ENCODE measurements at places on chromosomes 7 and 10. TPM values are rescaled to one million over a fixed set of nuclear protein-coding genes. Genes with fewer than 3 reads are reported as not detected.

The MYH16 gene
- not detected for total RNA-seq

The CPEB3 gene
- 1.4 TPM for total RNA-seq

The EPO gene
- total RNA-seq: not detected

The LRRC18 gene
- not detected for total RNA-seq

The OGDHL gene
- total RNA-seq: 2.6 TPM

The SLC16A12 gene
- total RNA-seq: 0.54 TPM

The SRPK2 gene
- 57.8 TPM for total RNA-seq

The NPC1L1 gene
- total RNA-seq: not detected

The GATA3 gene
- 3.1 TPM for total RNA-seq

GRCh38 chr7:96236198-96237039, 85.5 kb downstream of the SLC25A13 start:
- peaks cover 23% of the 10 kb centered on the region for H3K4me1 ChIP-seq
- no peaks in the 10 kb centered on the region for H3K36me3 ChIP-seq
- no peak overlapping the region for H3K4me3 ChIP-seq
- H3K27ac ChIP-seq: peak overlapping the region; percentile 9
- DNase-seq: peak; percentile 88

GRCh38 chr10:102673819-102674511, 29.7 kb downstream of the TRIM8 start:
- no peak overlapping the region for H3K4me3 ChIP-seq
- peaks cover 10% of the 10 kb centered on the region for H3K4me1 ChIP-seq
- H3K27me3 ChIP-seq: no peaks in the 10 kb centered on the region
- no peaks in the 10 kb centered on the region for H3K36me3 ChIP-seq

DNA sequence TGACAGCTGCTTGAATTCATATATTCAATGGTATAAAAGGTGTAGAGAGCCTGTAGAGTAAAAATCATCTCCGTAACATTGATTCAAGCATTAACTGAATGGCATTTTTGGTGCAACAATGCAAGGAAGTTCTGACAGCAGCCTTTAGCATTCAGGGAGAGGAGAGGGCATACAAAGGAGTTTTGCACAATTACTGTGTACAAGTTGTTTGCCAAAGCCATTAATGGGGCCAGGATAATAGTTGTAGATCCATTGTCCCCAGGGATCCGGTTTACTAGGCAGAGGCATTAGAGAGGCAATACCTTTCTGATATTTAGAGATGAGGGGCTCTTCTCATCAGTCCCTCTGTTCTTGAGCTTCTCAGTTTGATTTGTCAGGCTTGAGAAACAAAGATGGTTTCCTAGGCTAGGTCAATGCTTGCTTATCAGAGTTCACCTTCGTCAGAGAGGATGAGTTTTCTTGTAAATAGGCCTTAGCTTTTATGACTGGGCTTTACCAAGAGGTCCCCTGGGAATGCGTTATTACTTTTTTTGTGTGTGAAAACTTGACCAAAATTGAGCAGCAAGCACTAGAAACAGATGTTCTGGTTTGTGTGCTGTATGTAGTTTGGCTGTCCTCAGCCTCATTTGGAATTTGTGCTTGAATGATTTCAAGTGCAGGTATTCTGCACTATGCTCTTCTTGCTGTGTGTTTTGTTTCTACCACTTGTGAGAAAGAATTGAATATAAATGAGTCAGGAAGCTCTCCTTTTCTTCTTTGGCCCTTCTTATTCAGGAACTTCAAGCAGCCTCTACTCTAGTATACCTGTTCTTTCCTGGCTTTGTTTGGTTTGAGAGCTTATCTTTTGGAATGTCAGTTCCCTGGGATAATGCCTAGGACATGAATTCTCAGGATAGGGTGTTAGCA, 32.0 kb downstream of the SND1 start:
- DNase-seq: peak; percentile 30
- H3K36me3 ChIP-seq: peaks cover 16% of the 10 kb centered on the region
- no peaks in the 10 kb centered on the region for H3K27me3 ChIP-seq
- no peak overlapping the region for H3K4me3 ChIP-seq

GRCh38 chr10:15169555-15170401, 1.3 kb upstream of the NMT2 start:
- no peak for DNase-seq
- H3K36me3 ChIP-seq: no peaks in the 10 kb centered on the region
- no peak overlapping the region for H3K27ac ChIP-seq
- no peak overlapping the region for H3K4me3 ChIP-seq

GRCh38 chr10:22193945-22194344, 23.9 kb downstream of the EBLN1 start:
- no peaks in the 10 kb centered on the region for H3K36me3 ChIP-seq
- H3K27ac ChIP-seq: no peak overlapping the region

DNA sequence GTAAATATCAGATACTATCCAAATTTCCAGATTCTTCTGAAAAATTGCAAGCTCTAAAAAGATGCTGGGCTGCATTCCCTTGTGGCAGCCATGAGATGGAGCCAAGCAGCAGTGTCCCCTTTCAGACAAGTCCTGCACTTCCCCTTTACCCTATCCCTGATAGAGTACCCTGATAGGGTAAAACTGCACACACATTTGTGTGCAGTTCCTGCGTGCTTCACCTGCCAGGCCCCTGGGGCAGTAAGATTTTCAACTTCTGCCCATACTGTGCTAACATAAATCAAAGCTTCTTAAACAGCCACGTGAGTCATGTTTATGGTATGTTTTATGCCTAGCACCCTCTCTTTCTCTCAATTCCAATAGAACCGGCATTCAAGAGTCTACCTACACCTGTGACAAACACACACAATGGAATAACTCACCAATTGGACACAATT, 52.2 kb downstream of the IFIT5 start:
- no peaks in the 10 kb centered on the region for H3K27me3 ChIP-seq
- H3K27ac ChIP-seq: no peak overlapping the region
- no peak overlapping the region for H3K4me3 ChIP-seq
- no peaks in the 10 kb centered on the region for H3K36me3 ChIP-seq
- DNase-seq: peak; percentile 64
- H3K4me1 ChIP-seq: peaks cover 32% of the 10 kb centered on the region

- H3K36me3 ChIP-seq: no peaks in the 10 kb centered on the region
- H3K27me3 ChIP-seq: no peaks in the 10 kb centered on the region
- H3K27ac ChIP-seq: no peak overlapping the region
- no peaks in the 10 kb centered on the region for H3K4me1 ChIP-seq
These were observed 28.0 kb downstream of the IPMK start for GRCh38 chr10:58239561-58240169.

DNA sequence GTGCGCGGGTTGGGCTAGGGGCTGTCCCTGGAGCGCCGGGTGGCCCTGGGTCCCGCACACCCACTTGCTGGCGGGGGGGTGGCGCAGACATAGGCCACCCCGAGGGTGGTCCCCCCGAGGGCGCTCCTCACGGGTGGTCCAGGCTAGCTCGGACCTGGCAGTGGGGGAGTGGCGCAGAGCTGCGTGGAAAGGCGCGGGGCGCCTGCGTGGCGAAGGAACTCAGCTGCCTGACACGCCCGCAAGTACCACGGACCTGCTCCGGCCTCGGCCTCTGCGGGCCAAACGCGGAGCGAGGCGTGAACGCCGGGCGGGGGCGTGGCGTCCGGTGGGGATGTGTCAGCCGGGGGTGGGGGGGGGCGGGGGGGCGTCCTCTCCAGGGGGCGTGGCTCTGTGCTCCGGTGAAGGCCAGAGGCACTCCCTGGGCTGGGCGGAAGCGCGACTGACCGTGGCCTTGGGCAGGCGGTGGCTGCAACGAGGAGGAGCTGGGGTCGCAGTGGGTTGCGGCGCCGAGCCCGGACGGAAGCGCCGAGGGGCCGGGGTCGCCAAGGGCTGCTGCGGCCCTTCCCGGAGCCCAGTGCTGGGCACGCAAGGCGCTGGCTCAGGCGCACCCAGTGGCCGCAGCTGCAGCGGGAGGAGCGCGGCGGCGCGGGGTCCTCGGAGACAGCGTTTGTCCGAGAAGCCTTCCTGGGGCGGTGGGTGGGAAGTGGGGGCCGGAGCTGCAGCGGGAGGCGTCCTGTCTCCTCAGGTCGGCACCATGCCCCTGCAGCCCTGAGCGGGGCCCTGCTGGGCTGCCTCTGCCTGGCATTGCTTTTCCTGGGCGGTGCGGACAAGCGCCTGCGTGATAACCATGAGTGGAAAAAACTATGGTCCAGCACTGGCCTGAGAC, 58.9 kb upstream of the NUPR2 start:
- H3K4me3 ChIP-seq: no peak overlapping the region
- H3K36me3 ChIP-seq: no peaks in the 10 kb centered on the region
- no peak overlapping the region for H3K27ac ChIP-seq
- DNase-seq: no peak
- H3K27me3 ChIP-seq: no peaks in the 10 kb centered on the region

DNA sequence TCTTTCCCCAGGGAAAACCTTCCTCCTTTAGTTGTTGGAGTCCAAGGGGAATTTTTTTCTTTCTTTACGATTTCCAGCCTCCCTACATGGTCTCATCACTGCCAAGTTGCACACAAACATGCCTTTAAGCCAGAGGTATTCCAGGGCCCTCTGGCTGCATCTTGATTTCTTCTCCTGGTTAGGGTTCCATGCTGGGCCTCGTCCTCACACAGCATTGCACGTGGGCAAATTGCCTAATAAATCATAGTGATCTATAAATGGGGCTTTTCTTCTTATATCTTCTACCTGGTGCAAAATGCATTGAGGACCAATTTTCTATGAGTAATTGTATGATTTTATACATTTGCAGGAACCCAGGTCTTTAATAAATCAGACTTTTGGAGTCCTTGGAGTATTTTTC, 284.2 kb downstream of the C7orf25 start:
- no peak for DNase-seq
- H3K4me3 ChIP-seq: no peak overlapping the region
- H3K4me1 ChIP-seq: no peaks in the 10 kb centered on the region
- no peaks in the 10 kb centered on the region for H3K36me3 ChIP-seq
- peaks cover 1% of the 10 kb centered on the region for H3K27me3 ChIP-seq

DNA sequence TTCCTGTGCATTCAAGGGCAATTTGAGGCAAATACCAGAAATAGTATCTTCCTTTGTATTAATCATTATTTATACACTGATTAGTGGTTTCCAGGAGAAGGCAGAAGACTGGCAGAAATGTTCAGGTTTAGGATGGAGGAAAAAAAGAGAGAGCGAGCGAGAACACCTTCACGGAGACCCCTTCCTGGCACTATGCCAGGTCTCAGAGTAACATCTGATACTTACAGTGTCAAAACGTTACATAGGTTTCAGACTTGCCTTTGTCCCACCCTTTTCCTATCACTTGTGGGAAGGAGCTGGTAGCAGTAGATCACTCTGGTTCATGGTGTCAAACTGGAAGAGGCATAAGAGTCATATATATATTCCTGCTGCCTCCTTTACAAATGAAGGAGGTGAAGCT, 652 bp downstream of the OR2A12 start:
- no peaks in the 10 kb centered on the region for H3K27me3 ChIP-seq
- no peaks in the 10 kb centered on the region for H3K4me1 ChIP-seq
- no peak for DNase-seq
- H3K36me3 ChIP-seq: no peaks in the 10 kb centered on the region
- no peak overlapping the region for H3K4me3 ChIP-seq

DNA sequence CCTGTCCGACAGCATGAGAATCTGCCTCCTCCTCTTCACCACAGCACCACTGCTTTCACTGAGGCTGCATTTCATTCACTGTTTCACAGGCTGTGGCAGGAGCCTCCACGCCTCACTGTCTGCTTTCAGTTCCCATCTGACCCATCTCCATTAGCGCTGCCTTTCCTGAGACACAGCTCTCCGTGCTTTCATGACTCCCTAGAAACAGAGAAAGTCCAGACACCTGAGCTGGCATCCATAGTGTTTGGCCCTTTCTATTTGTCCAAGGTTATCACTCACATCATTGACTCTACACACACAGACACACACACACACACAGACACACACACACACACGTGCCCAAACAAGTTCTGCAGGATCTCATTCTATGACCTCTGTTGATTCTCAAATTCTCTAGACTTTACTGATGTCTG, 5.2 kb downstream of the LGI1 start:
- DNase-seq: no peak
- no peaks in the 10 kb centered on the region for H3K36me3 ChIP-seq
- H3K4me3 ChIP-seq: no peak overlapping the region
- H3K27me3 ChIP-seq: peaks cover under 1% of the 10 kb centered on the region
- H3K4me1 ChIP-seq: no peaks in the 10 kb centered on the region
- no peak overlapping the region for H3K27ac ChIP-seq

- no peak overlapping the region for H3K4me3 ChIP-seq
- H3K27me3 ChIP-seq: no peaks in the 10 kb centered on the region
- no peaks in the 10 kb centered on the region for H3K4me1 ChIP-seq
- DNase-seq: no peak
- H3K36me3 ChIP-seq: no peaks in the 10 kb centered on the region
These were observed 121.7 kb downstream of the FANK1 start for GRCh38 chr10:126017961-126018560.

DNA sequence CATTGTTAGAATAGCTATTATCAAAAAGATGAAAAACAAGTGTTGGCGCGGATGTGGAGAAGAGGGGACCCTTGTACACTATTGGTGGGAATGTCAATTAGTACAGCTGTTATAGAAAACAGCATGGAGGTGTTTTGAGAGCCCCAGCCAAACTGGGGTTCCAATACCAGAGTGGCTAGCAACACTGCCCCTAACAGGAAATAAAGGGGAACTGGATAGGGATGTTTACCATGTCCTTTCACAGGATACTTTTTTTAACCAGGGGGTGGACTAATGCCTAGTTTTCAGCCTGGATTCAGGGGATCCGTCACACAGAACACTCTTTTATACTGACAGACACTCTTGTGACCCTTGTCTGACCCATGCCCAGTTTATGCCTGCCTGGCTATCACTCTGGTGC, 6.9 kb upstream of the GSTK1 start:
- H3K27ac ChIP-seq: no peak overlapping the region
- H3K4me3 ChIP-seq: no peak overlapping the region
- H3K36me3 ChIP-seq: no peaks in the 10 kb centered on the region
- no peak for DNase-seq
- no peaks in the 10 kb centered on the region for H3K4me1 ChIP-seq
- no peaks in the 10 kb centered on the region for H3K27me3 ChIP-seq

GRCh38 chr7:84042110-84042539, 152.5 kb downstream of the SEMA3A start:
- peak overlapping the region; percentile 84 for H3K27ac ChIP-seq
- no peaks in the 10 kb centered on the region for H3K27me3 ChIP-seq
- peak overlapping the region; percentile 2 for H3K4me3 ChIP-seq
- peaks cover 68% of the 10 kb centered on the region for H3K4me1 ChIP-seq

- no peaks in the 10 kb centered on the region for H3K4me1 ChIP-seq
- no peak overlapping the region for H3K4me3 ChIP-seq
- H3K27me3 ChIP-seq: no peaks in the 10 kb centered on the region
- DNase-seq: no peak
- H3K36me3 ChIP-seq: peaks cover 4% of the 10 kb centered on the region
These were observed 206.0 kb downstream of the ZMYND11 start for GRCh38 chr10:341081-341740.

DNA sequence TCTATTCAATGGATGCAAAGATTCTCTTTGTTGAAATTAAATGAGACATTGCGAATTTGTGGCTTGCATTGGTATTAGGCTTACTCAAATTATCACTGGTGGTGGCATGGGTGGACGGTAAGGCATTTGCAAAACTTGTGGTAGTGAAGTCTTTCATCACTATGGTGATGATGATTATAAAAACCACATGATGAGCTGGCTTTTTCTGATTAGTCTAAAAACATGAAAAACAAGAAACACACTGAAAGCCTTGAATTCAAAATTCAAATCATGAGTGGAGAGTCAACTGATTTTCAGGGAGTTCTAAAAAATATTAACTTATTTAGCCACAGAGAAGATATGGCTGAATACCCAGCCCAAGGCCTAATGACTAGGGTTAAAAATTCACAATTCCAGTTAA, 99.8 kb upstream of the HGF start:
- no peak overlapping the region for H3K4me3 ChIP-seq
- no peak for DNase-seq
- H3K36me3 ChIP-seq: no peaks in the 10 kb centered on the region
- H3K27ac ChIP-seq: no peak overlapping the region
- no peaks in the 10 kb centered on the region for H3K27me3 ChIP-seq

All from A673 (cell line).